ENCODE measurements at places on chromosomes 13 and 19. TPM values are rescaled to one million over a fixed set of nuclear protein-coding genes. Genes with fewer than 3 reads are reported as not detected.

The CCDC70 gene
- total RNA-seq, result not detected

The MBD3L4 gene
- not detected for total RNA-seq

The CLPTM1 gene
- 102 TPM for total RNA-seq

The SYDE1 gene
- total RNA-seq, result 4.9 TPM

The ZSCAN4 gene
- total RNA-seq, result not detected

The SNRPA gene
- total RNA-seq, result 170 TPM

The CD22 gene
- total RNA-seq, result 7.0 TPM

The ETV2 gene
- total RNA-seq, result 1.5 TPM

The SEMA6B gene
- total RNA-seq, result 58.4 TPM

The MYH14 gene
- total RNA-seq, result 60.1 TPM

The MAG gene
- total RNA-seq, result 0.17 TPM

The C19orf85 gene
- total RNA-seq, result 0.34 TPM

The MEIS3 gene
- total RNA-seq, result 35.8 TPM

The KLK1 gene
- 3.3 TPM for total RNA-seq

The PNMA8B gene
- total RNA-seq, result 0.10 TPM

The CXCL17 gene
- 0.32 TPM for total RNA-seq

The OR10H1 gene
- total RNA-seq, result 0.17 TPM

The DCLK1 gene
- total RNA-seq, result 0.10 TPM

The ZNF135 gene
- total RNA-seq, result not detected

The ZNF726 gene
- total RNA-seq, result not detected

The FAAP24 gene
- total RNA-seq, result 4.9 TPM

The ACP7 gene
- 4.7 TPM for total RNA-seq

The TIMM44 gene
- 136 TPM for total RNA-seq

The MADCAM1 gene
- 0.57 TPM for total RNA-seq

The CGB8 gene
- 0.34 TPM for total RNA-seq

The ZNF565 gene
- 3.2 TPM for total RNA-seq

The COMP gene
- not detected for total RNA-seq

The C13orf42 gene
- total RNA-seq, result not detected

The OR7D2 gene
- total RNA-seq, result 0.07 TPM

The NANOS3 gene
- not detected for total RNA-seq

The GJB2 gene
- total RNA-seq, result 44.7 TPM

The NXNL1 gene
- total RNA-seq, result not detected

The HSH2D gene
- 21.4 TPM for total RNA-seq

The NKPD1 gene
- total RNA-seq, result 0.64 TPM

The TTYH1 gene
- total RNA-seq, result 0.37 TPM

The APOC1 gene
- total RNA-seq, result 5.1 TPM

The CEACAM20 gene
- total RNA-seq, result not detected

The PMIS2 gene
- total RNA-seq, result not detected

The ICAM4 gene
- total RNA-seq, result not detected

The ZFP36 gene
- 131 TPM for total RNA-seq

The RFPL4A gene
- not detected for total RNA-seq

The KHSRP gene
- 553 TPM for total RNA-seq

The PPAN gene
- 101 TPM for total RNA-seq

The BRSK1 gene
- total RNA-seq, result 33.3 TPM

The CEACAM3 gene
- total RNA-seq, result not detected

The MAB21L1 gene
- not detected for total RNA-seq

The RINL gene
- total RNA-seq, result 28.6 TPM

The MAP4K1 gene
- total RNA-seq, result 9.1 TPM

The IRGQ gene
- 14.6 TPM for total RNA-seq

The ZNF561 gene
- total RNA-seq, result 31.3 TPM

The FFAR1 gene
- total RNA-seq, result not detected

The KPTN gene
- total RNA-seq, result 23.8 TPM

The ZNF420 gene
- total RNA-seq, result not detected

The CADM4 gene
- 28.7 TPM for total RNA-seq

The IGFL3 gene
- total RNA-seq, result not detected

The PDCD2L gene
- 30.0 TPM for total RNA-seq

The ZNF254 gene
- 2.5 TPM for total RNA-seq

The MRPS12 gene
- total RNA-seq, result 97.7 TPM

Data from HCT116 (cell line).